ENCODE measurements at places on chromosomes 16 and 17. TPM values are rescaled to one million over a fixed set of nuclear protein-coding genes. Genes with fewer than 3 reads are reported as not detected.
A peak's percentile ranks its signal among the peaks of the same experiment; 100 is the strongest.

ITGA2B gene
- total RNA-seq, result not detected

ABCA10 gene
- 7.0 TPM for total RNA-seq

C16orf96 gene
- total RNA-seq, result 0.14 TPM

C17orf113 gene
- 0.80 TPM for total RNA-seq

CIBAR2 gene
- not detected for total RNA-seq

DNA sequence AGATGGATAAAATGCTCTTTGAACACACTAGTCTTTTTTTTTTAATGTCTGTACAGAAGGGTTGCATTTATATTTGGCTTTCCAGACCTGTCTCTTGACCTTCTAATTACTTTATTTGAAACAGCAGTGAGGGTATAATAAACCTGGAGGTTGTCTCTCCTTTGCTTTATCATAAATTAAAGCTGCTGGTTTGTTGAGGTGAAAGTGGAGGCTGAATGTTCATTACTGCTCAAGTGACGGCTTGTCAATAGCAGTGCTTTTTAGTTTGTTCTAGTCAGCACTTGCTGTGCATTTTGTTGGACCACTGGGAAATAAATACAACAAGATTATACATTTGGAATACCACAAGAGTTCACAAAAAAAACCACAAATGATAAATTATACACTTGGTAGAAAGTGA, 264.2 kb downstream of the IRX3 start:
- no peak for DNase-seq

GRCh38 chr17:48579471-48579759, 1.3 kb upstream of the HOXB4 start:
- no peak for DNase-seq

DNA sequence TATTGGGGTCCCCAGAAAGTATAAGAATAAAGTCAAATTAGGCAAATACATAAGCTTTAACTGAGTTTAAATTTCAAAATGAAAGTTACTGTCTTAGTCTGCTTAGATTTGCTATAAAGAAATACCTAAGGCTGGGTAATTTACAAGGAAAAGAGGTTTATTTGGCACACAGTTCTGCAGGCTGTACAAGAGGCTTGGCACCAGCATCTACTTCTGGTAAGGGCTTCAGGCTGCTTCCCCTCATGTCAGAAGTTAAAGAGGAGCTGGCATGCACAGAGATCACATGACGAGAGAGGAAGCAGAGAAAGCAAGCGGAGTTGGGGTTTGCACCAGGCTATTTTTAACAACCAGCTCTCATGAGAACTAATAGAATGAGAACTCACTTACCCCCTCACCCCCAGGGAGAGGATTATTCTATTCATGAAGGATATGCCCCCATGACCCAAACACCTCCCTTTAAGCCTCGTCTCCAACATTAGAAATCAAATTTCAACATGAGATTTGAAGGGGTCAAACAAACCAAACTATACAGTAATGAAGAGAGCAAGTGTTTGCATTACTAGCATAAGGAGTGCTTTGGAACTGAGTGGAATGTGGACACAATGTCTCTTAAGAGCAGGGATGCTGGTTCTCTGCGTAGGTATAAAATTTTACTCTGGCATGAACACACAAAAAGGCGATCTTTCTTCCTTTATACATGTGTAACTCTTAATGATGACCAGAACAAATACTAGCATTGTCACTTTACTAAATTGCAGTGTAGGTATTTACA, 292.8 kb upstream of the PMFBP1 start:
- DNase-seq, result no peak

DNA sequence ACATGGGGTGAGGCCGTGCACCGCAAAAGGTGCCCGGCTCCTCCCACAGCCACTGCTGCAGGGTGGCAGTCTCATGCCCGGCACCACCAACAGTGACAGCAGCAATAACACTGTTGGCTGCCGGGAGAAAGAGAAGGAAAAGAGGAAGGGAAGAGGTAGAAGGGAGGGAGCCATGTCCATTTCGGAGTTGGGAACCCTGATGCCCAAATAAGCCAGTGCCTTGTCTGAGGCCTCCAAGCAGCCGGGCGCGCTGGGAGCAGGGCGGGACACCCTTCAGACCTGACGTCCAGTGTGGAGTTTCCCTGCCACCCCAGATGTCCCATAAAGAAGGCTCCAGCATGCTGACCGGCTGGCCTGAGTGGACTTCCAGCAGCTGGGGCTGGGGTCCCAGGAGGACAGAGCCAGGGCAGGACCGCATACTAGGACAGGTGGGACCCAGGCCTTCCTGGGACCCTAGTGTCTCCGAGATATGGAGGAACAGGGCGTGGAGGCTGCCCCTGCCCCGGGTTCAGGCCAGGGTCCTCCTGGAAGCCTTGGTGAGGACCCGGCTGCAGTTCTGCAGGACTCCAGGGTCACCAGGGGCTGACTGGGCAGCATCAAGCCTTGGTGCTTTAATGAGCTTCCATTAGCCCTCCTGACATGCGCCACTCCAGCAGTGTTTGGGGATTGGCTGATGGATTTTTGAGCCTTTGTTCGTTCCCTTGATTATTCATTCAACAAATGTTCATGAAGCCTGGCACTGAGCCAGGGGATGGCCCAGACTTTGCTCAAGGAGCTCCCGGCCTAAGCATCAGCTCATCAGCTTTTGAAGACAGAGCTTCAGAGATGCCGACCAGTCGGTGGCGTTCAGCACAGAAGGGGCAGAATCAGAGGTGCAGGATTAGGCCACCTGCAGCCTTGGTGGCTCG, 223.6 kb upstream of the CIBAR2 start:
- no peak for DNase-seq

- no peak for DNase-seq
Observed at GRCh38 chr17:33377837-33378595, 84.9 kb upstream of the ASIC2 start.

DNA sequence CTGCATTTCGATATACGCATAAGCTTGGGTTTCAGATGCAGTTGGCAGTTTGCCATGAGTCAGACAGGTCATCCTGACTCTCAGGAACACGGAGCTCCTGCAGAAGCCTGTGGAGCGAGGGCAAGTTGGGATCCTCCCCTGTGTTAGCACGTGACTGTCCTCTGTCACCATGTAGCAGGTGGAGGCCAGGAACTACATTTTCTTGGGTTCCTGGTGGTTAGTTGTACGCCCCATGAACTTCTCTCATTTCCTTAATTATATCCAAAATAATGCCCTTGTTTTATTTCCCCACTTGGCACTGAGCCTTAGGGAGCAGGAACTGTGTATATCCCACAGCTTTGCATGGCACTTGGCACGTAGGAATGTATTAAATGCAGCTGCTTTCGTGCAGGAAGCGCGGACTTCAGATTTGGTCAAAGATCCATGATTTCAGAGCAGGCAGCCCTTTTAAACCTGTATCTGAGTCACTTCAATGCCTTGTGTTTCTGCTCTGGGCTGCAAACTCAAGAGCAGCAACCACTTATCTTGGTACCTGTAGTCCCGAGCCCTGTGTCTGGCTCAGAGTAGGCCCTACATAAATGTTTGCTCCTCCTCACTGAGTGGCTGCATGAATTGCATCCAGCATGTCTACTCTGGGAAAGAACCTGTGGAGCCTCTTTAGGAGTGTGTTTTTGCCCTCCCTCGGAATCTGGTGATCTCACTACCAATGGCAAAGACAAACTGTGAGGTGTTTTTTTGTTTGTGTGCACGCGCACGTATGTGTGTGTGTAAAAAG, 428.4 kb downstream of the MAF start:
- no peak for DNase-seq

- no peak for DNase-seq
Observed at GRCh38 chr16:65600046-65600445, 478.2 kb upstream of the CDH11 start.

DNA sequence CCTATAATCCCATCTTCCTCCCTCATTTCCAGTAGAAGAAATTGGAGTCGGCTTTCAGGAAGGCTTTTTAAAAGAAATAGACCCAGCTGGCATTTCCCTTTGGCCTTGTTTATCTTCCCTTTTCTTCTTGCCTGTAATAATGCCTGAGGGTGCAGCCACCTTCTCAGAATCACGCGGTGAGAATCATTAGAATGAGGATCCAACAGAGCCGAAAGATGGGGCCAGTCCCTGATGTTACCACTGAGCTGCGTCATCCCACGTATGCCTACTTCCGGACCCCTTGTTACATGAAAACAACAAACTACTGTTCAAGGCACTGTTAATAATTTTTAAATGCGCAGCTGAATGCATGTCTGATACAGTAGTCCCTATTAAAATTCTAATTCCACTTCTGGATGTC, 24.1 kb downstream of the SDR42E1 start:
- DNase-seq, result no peak

DNA sequence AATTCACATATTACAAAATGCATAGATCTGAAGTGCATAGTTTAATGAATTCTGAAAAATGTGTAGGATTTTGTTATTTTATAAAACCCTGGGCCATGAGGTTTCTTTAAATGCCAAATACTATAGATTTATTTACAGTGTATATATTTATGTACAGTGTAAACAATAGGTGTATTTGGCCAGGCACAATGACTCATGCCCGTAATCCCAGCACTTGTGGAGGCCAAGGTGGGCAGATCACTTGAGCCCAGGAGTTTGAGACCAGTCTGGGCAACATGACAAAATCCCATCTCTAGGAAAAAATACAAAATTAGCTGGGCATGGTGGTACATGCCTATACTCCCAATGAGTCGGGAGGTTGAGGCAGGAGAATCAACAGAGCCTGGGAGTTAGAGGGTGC, 249.4 kb downstream of the PRKCA start:
- no peak for DNase-seq

- no peak for DNase-seq
Observed at GRCh38 chr17:72515291-72516065, 394.7 kb downstream of the SOX9 start.

DNA sequence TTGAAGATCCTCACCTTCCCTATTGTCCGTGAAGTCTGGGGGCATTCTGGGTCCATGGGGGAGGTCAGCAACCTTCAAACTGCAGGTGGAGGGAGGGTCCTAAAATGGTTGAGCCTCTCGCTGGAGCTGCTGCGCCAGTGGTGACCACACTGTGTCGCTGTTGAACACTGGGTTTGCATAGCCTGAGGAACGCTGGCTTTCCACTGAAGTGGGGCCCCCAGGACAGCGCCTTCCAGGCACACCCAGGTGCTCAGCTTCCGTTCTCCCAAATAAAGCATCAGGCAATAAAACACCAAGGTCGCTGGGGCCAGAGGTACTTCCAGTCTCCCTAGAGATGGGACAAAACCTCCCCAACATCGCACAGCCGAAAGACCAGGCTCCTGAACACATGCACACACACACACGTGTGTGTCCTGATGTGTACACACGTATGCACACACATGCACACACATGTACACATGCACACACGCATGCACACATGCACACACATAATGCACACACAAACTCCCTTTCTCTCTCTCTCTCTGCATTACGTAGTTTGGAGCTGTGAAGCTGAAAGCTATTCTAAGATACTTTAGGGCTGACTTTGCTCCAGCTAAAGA, 120.6 kb downstream of the IRF8 start:
- no peak for DNase-seq

- DNase-seq, result no peak
Observed at GRCh38 chr17:27817731-27818130, 17.4 kb upstream of the NOS2 start.

DNA sequence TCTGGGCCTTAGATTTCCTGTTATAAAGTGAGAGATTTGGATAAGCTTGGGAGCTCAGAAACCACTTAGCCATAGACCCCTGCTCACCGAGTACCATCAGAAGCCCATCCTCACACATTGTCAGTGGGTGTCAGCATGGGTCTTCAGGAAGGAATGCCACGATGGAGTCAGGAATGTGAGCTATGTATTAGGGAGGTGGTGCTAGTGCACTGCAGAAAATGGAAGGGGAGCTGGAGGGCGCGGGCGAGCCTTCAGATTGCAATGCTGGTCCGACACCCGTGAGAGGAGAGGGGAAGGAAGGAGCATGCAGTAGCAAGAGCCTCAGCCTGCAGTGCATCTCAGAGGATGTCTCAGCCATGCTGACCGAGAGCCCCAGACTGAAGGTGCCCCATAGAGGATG, 294.5 kb downstream of the FOXL1 start:
- no peak for DNase-seq

- DNase-seq, result no peak
Observed at GRCh38 chr16:14586637-14587305, 43.3 kb downstream of the PARN start.

DNA sequence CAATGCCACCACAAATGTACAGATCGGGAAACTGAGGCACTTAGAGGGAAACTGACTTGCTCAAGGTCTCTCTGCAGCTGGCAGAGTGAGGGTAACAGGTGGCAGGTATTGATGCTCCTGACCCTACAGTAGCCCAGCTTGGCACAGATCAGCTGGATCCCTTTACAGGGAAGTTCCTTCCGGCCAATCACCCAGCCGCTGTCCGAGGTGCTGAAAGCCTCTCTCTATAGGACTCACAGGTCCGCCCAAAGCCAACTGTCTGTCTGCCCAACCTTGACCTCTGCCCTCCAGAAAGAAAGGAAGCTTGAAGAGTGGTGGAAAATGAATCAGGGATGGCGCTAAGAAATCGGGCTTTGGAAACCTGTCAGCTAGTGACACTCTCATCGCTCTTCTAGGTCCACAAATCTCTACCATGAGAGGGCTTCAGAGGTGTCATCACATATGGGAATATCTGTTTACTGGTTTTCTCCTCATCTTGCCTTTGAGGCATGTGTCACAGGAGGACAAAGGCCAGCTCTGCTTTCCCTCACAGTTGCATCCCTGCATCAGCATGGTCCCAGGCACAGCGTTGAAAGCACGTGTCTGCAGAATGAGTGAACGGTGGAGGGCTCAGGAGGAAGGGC, 246.2 kb downstream of the KATNIP start:
- peak; percentile 42 for DNase-seq

DNA sequence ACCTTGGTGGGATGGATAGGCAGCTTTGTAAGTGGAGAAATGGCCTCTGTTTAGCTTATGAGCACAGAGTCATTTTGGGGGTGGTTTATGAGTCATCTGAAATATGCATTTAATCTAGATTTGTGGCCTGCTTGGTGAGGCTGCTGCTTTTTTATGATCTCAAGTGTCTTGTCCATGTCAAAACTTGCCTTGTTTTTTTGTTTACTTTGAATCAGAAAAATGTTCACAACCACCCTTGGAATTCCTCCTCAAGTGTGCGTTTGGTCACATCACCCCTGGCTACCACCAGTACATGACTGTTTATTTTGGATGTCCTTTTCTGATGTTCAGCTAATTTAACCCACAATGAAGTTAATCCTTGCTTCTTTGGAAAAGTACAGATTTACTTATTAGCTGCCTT, 64.6 kb downstream of the FTO start:
- no peak for DNase-seq

DNA sequence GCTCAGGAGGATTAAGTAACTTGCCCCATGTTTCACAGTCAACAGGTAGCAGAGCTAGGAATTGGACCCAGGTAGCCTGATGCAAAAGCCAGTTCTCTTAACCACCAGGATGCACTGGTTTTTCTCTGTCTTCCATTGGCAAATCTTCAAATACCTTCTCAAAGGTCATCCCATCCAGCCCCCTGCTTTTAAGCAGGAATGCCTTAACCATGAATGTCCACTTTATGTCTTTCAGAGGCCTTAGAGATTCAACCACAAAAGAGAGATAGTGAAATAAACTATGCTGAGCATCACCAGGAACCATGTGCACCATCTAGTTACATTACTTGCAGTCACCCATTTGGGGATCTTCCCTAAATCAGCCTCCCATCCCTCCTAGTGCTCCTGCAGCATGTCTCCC, 94.3 kb downstream of the C17orf67 start:
- DNase-seq, result no peak
